ENCODE measurements at places on chromosomes 3 and 15.

GRCh38 chr3:177679568-177680471, 482.5 kb upstream of the TBL1XR1 start:
- DNase-seq = no peak

DNA sequence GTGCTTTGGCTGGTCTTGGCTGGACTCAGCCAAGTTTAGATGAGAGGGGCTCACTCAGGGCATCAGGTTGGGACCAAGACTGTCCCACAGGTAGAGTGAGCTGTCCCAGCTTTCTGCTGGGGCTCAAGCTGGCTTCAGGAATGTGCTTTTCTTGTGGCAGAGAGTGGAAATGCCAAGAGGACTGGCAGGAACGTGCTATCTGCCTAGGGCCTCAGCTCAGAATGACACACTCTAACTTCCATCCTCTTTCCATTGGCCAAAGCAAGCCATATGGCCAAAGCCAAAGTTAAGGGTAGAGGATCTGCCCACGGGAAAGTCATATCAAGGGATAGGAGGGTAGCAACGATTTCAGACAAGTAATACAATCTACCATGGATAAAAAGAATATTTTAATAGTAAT, 178.8 kb downstream of the ABHD5 start:
- no peak for DNase-seq

GRCh38 chr3:15272426-15273196, 59.8 kb downstream of the SH3BP5 start:
- DNase-seq = no peak

DNA sequence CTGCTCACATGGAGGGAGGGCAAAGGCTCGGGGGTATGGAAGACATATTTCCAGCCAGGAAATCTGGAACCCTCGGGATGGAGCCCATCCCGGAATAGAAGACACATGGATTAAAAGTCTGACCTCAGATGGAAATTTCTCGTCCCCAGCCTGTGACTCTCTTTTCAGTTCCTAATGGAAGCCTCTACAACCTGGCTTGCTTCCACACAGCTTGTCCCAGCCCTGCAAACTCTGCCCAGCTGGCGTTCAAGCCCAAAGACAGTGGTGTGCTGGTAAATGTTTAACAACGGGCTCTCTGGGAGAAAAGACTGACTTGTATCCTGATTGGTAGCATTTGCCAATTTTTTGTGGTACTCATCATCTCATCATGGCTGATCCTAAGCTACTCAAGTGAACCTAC, 35.6 kb upstream of the TLE3 start:
- no peak for DNase-seq

DNA sequence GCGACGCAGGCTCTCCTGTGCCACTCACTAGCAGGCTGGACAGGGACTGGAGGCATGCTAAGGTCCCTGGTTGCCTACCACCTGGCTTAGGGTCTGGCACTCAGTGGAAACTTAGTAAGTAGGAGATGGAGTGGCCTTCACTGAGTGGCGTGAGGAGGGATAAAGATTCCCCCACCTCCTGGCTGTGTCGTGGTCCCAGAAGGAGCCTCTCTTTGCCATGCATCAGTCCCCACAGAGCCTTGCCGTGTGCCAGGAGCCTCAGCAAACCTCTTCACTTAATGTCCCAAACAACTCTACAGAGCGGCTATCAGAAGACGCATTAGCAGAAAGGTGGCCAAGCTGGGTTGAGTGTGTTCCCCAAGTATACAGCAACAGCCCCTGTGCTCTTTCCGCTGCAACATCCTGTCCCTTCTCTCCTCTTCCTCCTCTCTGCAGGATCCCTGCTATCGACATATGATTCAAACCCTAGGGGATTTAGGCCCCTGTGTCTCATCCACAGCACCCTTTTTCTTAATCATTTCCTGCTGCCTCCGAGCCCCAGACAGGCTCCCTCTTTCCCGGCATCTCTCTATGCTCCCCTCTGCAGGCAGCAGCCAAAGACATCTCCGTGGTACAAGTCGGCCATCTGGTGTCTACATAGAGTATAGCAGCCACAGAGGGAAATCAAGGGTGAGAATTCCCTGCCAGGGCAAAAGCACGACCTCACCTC, 66.7 kb downstream of the SLC6A1 start:
- DNase-seq = no peak

- DNase-seq = no peak
Measured at GRCh38 chr3:194738254-194739093, 52.8 kb downstream of the FAM43A start.

GRCh38 chr15:38745126-38745525, 180.5 kb upstream of the RASGRP1 start:
- no peak for DNase-seq

GRCh38 chr3:40731445-40731844, 206.7 kb downstream of the ZNF621 start:
- no peak for DNase-seq

- no peak for DNase-seq
Measured at GRCh38 chr15:59268168-59268851, 61.7 kb downstream of the LDHAL6B start.

GRCh38 chr15:52678468-52679231, 538 bp downstream of the ATOSA start:
- no peak for DNase-seq

DNA sequence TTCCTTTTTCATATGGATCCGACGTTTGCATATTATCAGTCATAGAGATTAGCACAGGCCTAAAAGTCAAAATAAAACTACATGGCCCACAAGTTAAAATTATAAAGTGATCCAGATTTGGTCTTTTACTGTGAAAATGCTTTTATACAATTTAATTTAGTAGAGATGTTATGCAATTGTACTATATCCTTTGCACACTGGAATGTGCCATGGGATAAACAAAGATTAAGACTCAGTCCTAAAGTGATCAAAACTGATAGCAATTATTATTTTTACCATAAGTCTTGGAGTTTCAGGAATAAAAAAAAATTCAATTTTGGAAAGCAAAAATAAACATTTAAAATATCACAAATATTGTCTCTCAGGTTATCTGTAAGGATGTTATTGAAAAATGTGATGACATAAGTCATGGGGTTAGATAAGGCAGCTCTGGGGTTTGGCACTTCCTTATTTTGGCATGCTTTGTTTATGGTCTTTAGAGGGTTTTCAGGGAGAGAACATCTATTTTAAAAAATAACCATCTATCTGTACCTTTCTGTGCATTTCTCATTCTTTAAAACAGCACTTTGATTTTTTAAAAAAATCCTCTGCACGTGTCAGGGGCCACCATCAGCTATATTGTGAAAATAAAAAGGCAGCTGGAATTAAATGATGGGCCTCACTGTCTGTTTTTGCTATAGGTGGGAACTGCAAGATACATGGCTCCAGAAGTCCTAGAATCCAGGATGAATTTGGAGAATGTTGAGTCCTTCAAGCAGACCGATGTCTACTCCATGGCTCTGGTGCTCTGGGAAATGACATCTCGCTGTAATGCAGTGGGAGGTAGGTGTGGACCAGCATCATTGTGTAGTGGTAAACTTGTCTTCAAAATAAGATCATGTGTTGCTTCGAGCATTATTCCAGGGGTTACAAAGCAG, 67.3 kb downstream of the TGFBR2 start:
- no peak for DNase-seq

DNA sequence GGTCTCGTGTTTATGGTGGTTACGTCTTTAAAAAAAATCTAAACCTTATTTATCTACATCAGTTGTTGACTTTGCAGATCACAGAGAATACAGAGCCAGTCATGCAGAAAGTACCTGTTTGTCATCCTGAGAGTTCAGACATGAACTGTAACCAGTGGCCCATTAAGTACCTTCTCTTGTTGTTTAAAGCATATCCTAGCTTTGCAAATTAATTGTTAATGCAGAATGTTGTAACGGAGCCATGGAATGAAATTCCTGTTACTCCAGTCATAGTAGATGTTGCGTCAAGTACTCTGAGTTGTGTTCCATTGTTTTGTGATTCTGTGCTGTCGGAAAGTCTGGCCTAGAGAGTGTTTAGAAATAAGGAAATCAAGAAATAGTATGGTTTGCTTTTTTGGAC, 205.2 kb downstream of the RBMS3 start:
- no peak for DNase-seq

DNA sequence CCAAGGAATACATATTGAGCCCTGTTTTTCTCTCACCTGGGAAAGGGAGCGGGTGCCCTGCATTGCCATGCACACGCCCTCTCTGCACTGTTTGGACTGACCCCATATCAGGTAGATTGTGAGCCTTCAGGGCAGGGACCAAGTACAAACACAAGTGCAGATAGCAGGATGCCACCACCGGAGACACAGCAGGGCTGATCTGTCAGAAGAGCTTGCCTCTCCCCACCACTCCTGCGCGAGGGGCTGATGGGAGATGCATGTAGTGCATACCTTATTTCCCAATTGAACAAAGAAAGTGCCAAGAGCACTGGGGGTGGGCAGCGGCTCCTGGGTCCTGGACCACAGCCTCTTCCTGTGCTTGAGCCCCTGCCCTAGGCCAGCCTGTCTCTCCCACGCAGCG, 9.0 kb upstream of the SLCO2A1 start:
- no peak for DNase-seq

- DNase-seq = peak; percentile 86
Measured at GRCh38 chr15:43868406-43868805, 41.6 kb downstream of the WDR76 start.

- no peak for DNase-seq
Measured at GRCh38 chr3:98395101-98395500, 4.6 kb downstream of the OR5K3 start.

- DNase-seq = no peak
Measured at GRCh38 chr3:23761440-23761896, 44.3 kb upstream of the UBE2E1 start.

DNA sequence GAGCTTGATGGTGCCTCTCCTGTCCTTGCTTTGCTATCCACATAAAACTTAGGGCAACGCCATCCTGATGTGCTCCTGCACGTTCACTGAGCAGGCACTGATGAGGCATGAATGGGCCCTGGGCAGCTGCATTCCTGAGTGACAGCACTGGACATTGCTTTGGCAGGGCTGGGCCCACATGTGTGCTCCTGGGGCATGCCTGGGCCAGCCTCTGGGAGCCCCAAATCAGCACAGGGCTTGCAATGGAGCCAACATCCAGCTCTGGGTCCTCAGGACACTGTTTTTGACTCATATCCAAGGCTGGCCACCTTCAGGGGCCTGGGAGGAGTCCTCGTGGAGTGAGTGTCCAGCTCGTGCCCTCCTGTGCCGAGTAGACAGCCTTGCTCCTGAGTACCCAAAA, 5.9 kb upstream of the TKT start:
- DNase-seq = no peak

GRCh38 chr3:156383441-156384025, 171.4 kb downstream of the SSR3 start:
- no peak for DNase-seq

DNA sequence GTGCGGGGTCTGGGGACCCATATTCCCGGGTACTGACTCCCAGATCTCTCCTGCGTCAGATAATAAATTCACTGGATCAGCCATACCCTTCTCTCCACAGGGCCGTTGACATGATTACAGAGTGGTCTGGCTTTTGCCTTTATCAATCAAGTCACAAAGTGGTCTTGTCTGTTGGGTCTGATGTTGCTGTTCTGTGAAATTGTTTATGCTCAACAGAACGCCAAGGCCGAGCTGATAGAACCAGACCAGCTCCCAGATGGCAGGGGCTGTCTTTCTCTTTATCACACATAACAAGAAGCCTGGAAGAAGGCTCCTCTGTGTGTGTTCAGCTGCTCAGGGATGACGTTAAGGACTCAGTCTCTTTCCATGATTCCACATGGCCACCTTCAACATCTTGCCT, 751 bp upstream of the DCLK3 start:
- DNase-seq = no peak

GRCh38 chr15:67076147-67076843, 10.9 kb downstream of the SMAD3 start:
- DNase-seq = no peak

DNA sequence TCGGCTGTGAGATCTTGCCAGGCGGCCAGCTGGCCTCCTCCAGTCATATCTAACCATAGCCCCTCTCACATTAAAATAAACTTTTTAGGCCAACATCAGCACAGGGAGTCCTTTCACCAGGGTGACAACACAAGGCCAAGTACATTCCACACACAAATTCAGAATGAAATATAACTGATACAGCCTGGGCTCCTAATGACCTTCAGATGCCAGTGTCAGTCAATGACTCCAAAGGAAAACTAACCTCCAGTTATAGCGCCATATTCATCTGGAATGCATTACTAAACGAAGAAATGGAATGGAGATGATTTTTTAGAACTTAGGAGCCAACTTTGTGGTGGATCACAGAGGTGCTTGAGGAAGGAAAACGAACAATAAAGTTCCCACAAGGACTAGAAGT, 205.4 kb downstream of the GREM1 start:
- DNase-seq = no peak

GRCh38 chr3:44833394-44833793, 28.3 kb upstream of the TMEM42 start:
- DNase-seq = no peak

DNA sequence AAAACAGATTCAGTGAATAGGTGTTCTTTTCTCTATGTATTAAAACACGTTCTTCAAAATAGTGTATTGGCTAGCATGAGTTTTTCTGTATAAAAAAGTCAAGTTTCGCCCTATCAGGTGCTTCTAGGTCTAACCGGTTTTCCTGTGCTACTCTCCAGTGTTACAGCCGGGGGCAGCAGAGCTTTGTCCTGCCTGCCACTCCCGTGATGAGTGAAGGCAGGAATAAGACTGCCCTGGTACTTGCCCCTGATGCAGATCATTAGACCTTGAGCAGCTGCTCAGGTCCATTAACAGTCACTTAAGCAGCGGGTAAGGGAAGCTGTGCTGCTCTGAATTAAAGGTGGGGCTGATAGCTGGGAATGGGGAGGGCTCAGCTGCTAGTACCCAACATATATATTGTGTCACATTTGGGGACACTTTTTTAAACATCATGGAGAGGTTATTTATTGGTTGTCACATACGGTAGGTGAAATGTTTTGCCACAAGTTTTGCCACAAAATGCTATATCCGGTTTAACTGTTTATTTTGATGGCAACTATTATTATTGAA, 1.3 kb upstream of the UNC13C start:
- no peak for DNase-seq

DNA sequence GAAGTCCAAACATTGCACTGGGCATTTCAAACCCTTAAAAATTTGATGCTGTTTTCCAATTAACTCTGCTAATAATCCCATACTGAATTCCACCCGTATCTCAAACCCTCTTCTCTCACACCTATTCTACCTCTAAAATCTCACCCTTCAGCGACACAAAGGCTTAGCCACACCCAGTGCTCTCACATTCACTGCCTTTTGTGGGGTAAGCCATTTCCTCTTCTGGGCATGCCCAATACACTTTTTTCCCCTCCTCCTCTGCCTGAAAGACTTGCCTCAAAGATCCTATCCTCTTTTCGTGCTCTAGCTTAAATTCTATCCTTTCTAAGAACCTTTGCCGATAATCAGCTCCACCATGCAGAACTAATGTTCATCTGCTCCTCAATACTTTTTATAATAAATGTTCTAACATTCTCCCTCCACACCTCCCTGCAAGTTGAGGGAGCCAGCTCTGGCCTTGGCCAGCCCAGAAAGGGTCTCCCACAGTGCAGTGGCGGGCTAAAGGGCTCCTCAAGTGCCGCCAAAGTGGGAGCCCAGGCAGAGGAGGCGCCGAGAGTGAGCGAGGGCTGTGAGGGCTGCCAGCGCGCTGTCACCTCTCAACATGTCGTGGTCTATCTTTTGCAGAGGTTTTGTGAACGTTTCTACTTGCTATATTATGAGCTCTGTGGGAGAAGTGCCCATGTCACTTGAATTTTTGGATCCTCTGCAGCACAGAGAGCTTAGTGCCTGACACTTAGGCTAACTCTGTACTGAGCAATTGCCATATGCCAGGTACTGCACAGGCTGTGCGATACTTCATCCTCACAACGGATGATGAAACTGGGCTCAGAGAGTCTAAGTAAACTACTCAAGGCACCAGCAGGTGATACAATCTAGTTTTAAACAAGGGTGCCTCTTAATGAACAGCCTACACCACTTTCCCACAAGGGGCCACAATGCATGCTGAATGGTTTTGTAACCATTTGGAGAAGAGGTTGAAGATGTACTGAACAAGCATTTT, 53.6 kb upstream of the BCL6 start:
- no peak for DNase-seq

Measured in SK-N-MC (cell line).